Activated CD4-positive, CD25-positive, alpha-beta regulatory T cell (primary cell): ENCODE measurements at places on chromosomes 3 and 15.

DNA sequence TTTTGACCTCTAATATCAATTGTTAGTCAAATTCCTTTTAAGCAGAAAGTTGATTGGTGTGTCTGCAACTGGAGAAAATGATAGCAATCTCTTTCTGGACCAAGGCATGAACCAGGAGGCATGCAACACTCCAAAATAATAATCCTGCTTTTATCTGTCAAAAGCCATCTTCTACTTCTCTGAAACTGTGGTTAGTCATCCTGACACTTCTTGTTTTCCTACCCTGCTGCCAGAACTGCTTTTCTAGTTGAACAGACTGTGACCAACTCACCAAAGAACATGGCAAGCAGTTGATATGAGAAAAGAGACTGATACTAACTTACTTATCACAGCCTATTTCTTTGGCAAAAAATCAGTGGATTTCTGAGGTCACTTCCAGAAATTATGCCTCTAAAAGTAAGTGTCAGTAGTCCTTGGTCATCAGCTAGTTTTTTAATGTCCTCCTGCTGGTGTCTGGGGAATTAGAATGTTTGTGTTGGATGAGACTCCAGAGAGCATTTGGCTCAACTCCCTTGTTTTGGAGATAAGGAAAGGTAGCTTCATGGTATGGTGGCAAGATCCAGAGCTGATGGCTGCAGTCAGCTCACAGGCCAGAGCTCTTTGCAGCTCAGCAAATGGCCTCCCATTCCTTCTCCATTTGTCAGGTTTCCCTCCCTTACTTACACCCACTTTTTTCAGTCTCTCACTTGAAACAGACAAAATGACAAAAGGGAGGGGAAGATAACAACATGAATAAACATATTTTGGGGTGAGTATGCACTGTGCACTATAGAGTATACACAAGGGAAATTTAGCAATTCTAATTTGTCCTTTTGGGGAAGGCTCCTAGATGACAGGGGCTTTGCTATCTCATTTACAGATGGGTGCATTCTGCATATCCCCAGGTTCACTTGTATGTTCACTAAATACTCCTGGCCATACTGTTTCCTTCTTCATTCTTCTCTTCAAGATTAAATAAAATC lies 7.0 kb downstream of the CRYGS start:
- DNase-seq = no peak

GRCh38 chr3:104909198-104909597 lies 457.5 kb upstream of the ALCAM start:
- DNase-seq = no peak

GRCh38 chr3:42195879-42196330 lies 70.1 kb downstream of the CCK start:
- DNase-seq = no peak

DNA sequence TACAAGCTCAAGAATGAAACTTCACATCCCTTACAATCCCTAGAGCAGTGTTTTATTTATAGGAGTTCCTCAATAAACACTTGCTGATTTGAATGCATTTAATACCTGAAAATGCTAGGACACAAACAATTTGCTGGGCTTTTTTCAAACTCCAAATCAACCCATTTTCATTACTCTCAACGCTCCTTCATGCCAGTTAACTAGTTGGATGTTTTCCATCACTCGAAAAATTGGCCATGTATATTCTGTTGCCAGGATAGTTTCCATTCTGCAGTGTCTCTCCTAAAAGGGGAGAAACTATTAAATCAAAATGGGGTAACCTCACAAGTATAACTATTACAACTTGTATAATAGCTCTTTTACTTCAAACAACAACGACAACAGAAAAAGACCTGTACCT lies 1.2 kb downstream of the GBE1 start:
- DNase-seq = no peak

DNA sequence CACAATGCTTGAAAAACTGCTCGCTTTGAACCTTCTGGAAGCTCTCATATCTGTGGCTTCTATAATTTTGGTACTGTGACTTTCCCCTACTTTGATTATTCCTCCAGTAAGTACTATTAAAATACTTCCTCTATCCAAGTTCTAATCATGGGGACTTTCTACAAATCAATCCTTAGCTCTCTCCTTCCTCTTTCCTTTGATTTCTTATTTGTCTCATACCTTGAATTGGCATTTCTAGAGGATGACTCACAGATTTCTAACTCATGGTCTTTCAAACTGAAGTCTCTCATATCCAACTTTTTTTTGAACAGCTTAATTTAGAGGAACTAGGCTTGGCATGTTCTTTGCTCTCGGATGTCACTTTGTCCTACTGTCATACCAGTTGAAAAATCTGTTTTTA lies 241.8 kb downstream of the TBC1D5 start:
- no peak for DNase-seq

- DNase-seq = no peak
Measured at GRCh38 chr3:29514170-29514569, 233.3 kb downstream of the RBMS3 start.
